Temporal lobe (tissue), 4 donors: ENCODE measurements at places on chromosomes 5 and 9. TPM values are rescaled to one million over a fixed set of nuclear protein-coding genes. Genes with fewer than 3 reads are reported as not detected.

Gene PCDHB13
- 10.6 TPM for total RNA-seq

Gene FRMPD1
- total RNA-seq: 0.49 TPM

Gene CDC25C
- total RNA-seq: 0.98 TPM

Gene C9orf72
- 48.7 TPM for total RNA-seq

Gene RNF145
- total RNA-seq: 105 TPM

Gene AGGF1
- 29.5 TPM for total RNA-seq

Gene RAI14
- 26.1 TPM for total RNA-seq

Gene NOP16
- total RNA-seq: 5.7 TPM

Gene CCDC152
- 6.1 TPM for total RNA-seq

Gene TAF11L5
- total RNA-seq: not detected

Gene SMIM33
- total RNA-seq: not detected

Gene ECSCR
- total RNA-seq: 3.4 TPM

Gene STK10
- total RNA-seq: 4.4 TPM

Gene SLC46A2
- not detected for total RNA-seq

Gene CATSPER3
- not detected for total RNA-seq

Gene TOMM5
- total RNA-seq: 60.7 TPM

Gene ZFP2
- total RNA-seq: 10.1 TPM

Gene BRIX1
- 22.6 TPM for total RNA-seq

Gene SPATA9
- total RNA-seq: 0.98 TPM

Gene AP3S1
- 89.5 TPM for total RNA-seq

Gene SPZ1
- not detected for total RNA-seq

Gene CENPH
- 11.1 TPM for total RNA-seq

Gene IFNA2
- not detected for total RNA-seq

Gene ARL14EPL
- total RNA-seq: not detected

Gene RASA1
- total RNA-seq: 56.3 TPM

Gene SLC28A3
- total RNA-seq: not detected

Gene SLC45A2
- total RNA-seq: 0.49 TPM

Gene PCDHGB7
- total RNA-seq: 14.8 TPM

Gene TAF11L3
- total RNA-seq: not detected

Gene MARVELD2
- total RNA-seq: 0.98 TPM

Gene SVEP1
- 6.1 TPM for total RNA-seq

Gene EPB41L4B
- total RNA-seq: 2.0 TPM

Gene FGF18
- total RNA-seq: under 0.01 TPM

Gene DMGDH
- 2.0 TPM for total RNA-seq

Gene S100Z
- not detected for total RNA-seq

Gene ACER2
- total RNA-seq: 7.1 TPM

Gene S1PR3
- 9.6 TPM for total RNA-seq

Gene TMEM245
- total RNA-seq: 70.3 TPM

Gene ZNF658
- total RNA-seq: 16.5 TPM

Gene BTNL8
- total RNA-seq: under 0.01 TPM

Gene HNRNPH1
- 448 TPM for total RNA-seq

Gene ARSI
- 0.25 TPM for total RNA-seq

Gene GABRA6
- 0.25 TPM for total RNA-seq

Gene TAS2R1
- not detected for total RNA-seq

Gene ENG
- total RNA-seq: 4.2 TPM

Gene CCDC192
- total RNA-seq: 0.25 TPM

Gene SSBP2
- 223 TPM for total RNA-seq

Gene PCDHGB5
- total RNA-seq: 16.2 TPM

Gene NDUFA8
- total RNA-seq: 21.6 TPM

Gene ARHGAP26
- 5.4 TPM for total RNA-seq

Gene ZNF608
- total RNA-seq: 80.9 TPM

Gene PAXX
- total RNA-seq: 14.8 TPM

Gene DNAJC25
- 3.9 TPM for total RNA-seq

Gene GRXCR2
- total RNA-seq: not detected

Gene PTPDC1
- total RNA-seq: 12.0 TPM
